ENCODE measurements at places on chromosomes 2 and 18.

- DNase-seq = no peak
These were observed 500.1 kb downstream of the ARHGAP15 start for GRCh38 chr2:143629340-143629739.

DNA sequence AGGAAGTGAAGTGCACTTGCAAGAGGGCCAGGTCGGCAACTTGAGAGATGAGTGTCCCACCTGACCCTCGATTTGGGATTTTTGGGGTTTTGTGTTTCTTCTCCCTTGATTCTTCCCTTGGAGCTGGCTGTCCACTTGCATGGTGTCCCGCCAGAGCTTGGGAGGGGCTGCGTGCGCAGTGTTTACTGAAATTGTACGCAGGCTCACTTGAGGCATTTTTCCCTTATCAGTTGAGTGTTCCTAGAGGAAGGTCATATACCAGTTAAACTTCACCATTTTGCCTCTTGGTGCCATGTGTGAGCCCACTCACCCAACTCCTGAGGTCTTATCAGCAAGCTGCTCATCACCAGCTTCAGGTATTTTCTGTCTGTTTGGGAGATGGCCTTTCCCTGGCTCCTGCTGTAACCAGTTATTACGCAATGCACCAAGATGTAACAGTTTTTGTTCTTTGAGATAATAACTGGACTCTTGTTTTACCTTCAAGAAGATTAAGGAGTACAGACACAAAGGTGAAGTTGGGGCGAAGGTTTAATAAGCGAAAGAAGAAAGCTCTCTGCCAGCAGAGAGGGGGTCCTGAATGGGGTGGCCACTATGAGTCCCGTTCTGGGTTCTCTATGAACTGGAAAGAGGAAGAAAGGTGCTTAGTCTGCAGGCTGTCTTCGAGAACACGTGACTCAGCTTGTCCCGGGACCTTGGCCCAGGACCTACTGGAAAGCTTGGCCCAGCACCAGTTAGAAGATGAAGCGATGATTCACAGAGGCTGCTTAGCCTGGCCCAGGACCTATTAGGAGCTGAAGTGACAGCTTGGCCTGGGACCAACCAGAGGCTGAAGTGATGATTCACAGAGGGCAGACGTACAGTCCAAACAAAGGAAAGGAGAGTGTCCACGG, 21.5 kb upstream of the TXNL4A start:
- DNase-seq = no peak

DNA sequence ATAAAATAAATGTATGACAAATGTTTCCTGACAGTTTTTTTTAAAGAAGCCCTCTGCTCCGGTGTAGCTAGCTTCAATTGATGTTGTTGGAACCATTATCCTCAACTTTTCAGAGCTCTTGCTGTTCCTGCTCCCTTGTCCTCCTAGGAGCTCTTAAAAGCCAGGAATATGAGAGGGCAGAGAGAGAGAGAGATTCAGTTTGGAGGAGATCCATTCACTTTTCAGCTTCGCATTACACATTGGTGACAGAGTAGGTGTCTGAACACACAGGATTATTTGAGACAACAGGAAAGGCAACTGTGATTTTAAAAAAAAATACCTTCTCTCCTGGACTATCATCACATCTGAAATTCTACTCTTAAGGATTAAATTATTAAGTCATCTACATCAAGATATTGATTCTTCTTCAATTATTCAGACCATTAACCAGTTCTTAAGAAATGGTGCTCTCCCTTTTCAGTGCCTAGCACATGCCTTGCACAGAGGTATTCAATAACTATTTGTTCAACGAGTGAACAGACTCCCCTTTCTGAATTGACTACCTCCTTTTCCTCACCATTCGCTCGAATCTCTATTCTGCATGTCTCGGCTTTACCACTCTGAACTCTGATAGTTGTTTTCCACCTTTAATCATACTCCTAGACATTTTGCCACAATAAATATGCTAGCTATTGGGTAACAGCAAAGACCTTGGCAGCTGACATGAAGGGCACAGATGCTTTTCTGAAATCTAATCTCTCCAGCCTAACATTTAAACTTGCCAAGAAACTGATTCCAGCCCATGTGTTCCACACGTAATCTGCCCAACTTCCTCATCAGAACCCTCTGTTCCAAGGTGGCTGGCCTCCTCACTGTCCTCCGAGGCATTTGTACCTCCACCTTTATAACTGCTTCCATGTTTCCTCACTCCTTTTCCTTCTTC, 28.6 kb upstream of the SLC35F5 start:
- DNase-seq = no peak

DNA sequence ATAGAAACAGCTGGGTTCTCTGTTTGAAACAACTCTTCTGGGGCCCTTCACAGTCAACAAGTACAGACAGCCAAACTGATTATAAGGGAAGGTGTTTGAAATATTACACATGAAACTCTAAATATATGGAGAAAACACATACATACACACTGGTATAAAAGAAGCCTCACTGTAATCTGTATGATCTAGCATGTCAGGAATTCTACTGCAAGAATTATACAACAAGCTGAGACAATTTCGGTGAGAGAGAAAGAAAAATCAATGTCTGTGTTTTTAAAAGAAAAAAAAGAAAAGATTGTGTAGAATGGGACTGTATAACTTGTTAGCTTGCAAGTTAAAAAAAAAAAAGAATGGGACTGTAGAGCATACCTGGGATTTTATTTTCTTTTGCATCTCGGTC, 26.3 kb downstream of the IRS1 start:
- no peak for DNase-seq

- no peak for DNase-seq
These were observed 91.8 kb downstream of the NOL10 start for GRCh38 chr2:10597956-10598355.

- DNase-seq = no peak
These were observed 18.9 kb downstream of the MGAT5 start for GRCh38 chr2:134272806-134273205.

DNA sequence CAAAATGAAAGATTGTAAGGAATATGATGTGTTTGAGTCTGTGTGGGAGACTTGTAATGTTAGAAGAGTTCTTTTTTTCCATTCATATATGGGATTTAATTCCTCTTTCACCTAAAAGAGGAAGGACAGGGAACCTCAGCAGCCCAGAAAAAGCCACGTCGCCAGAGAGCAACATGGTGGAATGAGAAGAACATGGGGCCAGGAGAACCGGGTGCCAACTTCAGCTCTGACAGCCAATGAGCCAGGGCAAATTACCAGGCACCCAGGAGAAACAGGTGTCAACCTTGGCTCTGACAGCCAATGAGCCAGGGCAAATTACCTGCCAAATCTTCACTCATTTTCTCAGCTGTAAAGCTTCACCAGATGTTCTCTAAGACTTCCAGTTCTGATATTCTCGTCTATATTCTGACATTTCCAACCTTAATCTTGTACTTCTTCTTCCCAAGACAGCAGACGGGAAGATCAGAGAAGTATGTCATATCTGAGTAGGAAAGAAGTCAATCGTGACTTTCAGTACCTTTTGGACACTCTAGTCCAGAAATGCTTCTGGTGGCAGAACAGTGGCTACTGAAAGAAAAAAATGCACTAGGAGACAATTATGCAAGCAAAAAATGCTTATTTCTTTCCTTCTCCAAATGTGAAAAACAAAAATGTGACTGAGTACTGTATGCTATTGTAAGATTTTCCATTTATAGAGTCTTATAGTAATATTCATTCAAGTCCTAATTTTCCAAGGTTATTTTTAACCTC, 79.2 kb upstream of the COL5A2 start:
- no peak for DNase-seq

- DNase-seq = no peak
These were observed 744.0 kb downstream of the ADCYAP1 start for GRCh38 chr18:1648712-1649111.

- no peak for DNase-seq
These were observed 1178.7 kb upstream of the NRXN1 start for GRCh38 chr2:52210611-52211010.

GRCh38 chr2:37523814-37524362, 147.6 kb downstream of the CDC42EP3 start:
- DNase-seq = no peak

- DNase-seq = no peak
These were observed 414.0 kb downstream of the SLC4A3 start for GRCh38 chr2:220041447-220041846.

GRCh38 chr18:46141199-46141598, 37.0 kb downstream of the HAUS1 start:
- no peak for DNase-seq

- no peak for DNase-seq
These were observed 78.3 kb downstream of the STPG4 start for GRCh38 chr2:47076586-47077441.

GRCh38 chr2:145495590-145495989, 975.7 kb upstream of the ZEB2 start:
- no peak for DNase-seq

- no peak for DNase-seq
These were observed 1.8 kb downstream of the LCLAT1 start for GRCh38 chr2:30448866-30449265.

DNA sequence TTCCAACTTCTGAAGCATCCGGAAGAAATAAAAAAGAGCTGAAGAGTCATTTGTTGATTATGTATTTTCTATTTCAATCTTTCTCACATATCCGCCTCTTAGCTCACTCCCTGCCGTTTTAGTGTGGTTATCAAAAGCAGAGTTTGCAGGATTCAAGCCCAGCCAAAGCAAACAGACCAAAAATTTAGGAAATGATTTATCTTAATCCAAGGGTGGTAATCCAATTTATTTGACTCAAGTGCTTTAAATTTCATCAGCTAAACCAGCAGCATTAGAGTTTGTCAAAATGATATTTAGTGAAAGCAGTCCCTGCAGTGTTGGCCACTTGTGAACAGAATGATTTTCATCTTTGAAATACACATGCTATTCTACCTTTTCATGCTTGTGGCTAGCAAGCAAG, 129.3 kb upstream of the CCDC68 start:
- no peak for DNase-seq

DNA sequence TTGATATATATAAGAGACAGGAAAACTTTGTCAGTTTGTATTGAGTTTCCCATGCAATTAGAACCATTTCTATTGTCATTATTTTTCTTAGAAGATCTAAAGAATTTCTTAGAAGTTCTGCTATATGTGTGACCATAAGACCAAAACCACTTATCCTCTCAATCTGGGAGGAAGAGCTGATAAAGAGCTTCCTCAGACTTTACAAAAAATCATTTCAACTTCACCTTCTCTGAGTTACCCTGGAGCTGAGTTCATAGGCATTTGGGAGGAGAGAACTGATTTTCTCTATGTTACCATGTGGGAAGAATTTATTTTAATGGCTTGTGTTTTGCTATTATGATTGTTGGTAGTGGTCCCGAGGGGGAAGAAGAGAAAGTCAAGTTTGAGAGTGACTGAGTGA, 329.3 kb downstream of the GPD2 start:
- no peak for DNase-seq

- no peak for DNase-seq
These were observed 198.7 kb downstream of the CDH20 start for GRCh38 chr18:61531891-61532290.

DNA sequence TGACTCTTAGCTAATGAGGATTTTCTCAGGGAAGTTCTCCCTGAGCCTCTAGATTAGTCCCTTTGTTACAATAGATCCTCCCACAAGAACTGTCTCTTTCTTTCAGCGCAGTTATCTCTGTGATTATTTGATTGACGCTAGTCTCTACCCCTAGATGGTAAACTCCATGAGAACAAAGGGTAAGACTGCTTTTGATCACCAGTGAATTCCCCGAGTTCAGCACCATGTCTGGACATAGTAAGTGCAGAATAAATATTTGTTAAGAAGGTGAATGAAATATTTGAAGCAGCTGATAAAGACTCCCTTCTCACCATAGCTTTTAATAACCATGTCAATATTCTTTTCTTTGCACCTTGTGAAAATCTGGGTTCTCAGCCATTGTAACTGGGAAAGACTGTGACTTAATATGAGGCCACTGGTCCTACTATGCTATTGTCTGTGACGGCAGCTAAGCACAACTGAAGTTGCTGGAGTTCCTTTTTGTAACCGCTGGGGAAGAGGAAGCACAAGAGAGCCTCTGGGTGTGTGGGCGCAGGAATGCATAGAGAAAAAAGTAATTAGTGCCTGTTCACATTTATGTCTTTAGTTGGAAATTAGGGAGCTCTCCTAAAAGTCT, 214.7 kb downstream of the TGIF1 start:
- no peak for DNase-seq

Data from activated naive CD4-positive, alpha-beta T cell treated with anti-CD3 and anti-CD28 coated beads, Interleukin-2, amount 50 U/mL, for 72 hours (primary cell).